ENCODE measurements at places on chromosomes 3 and 15.

- DNase-seq: no peak
Observed at GRCh38 chr15:98946301-98947255, 61.0 kb downstream of the PGPEP1L start.

DNA sequence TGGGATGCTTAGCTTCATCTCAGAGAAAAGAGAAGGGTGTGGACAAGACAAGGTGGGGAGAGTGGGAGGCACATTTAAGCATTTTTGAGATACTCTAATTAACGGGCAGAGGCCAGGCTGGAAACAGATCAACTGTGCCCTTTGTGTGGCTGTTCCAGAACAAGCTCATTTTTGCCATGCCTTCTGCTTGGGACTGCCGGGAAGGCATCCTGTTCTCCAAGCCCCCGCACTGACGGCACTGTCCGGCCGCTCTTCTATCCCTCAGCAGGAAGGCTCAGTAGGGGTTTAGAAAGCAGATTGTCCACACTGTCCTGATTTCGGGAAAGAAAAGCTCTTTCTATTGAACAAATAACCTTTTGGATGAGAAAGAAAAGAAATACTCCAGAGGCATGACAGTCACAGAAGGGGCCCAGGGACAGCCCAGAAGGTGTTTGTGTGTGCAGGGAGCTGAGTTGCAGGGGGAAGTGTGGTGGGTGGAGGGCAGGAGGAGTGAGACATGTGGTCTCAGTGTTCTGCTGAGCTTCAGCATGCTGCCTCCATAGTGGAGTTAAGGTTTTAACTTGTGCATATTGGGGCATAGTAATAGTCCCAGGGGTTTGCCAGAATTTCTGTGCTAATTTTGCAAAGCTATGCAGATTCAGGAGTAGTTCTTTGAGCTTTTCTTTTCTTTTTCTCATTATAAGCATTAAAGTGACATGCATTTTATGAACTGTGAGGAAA is 27.3 kb downstream of the SV2B start:
- no peak for DNase-seq

DNA sequence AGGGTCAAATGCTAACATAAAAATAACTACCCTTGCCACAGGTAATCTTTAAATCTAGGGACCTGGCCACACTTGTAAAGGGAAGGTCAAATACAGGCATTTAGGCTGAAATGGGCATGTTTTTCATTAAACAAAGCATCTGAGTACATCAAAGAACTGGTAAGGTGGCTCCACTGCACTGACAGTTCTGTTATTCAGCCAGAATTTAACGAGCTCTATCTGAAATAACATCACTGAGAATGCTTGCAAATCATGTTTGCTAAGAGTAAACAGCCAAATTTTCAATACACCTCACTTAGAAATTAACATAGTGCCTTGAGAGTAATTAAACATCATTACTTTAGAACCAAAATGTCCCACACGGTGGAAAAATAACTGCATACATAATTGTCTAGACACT is 118.9 kb downstream of the MTHFS start:
- DNase-seq: no peak

DNA sequence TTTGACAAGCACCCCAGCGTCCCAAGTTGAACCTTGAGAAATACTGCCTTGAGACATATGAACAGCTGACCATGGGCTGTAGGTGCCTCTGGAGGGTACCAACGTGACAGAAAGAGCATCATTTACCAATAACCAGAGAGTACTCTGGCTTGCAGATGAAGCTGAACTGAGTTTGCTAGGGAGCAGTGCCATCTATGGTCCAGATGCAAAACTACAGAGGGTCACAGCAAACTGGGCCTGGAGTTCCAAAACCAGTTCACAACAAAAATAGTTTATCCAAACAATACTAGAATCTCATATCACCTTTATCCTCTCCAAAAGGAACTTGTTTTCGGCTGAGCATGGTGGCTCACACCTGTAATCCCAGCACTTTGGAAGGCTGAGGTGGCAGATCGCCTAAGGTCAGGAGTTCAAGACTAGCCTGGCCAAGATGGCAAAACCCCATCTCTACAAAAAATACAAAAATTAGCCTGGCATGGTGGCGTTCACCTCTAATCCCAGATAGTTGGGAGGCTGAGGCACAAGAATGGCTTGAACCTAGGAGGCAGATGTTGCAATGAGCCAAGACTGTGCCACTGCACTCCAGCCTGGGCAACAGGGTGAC is 69.3 kb downstream of the CHAC1 start:
- no peak for DNase-seq

- peak; percentile 59 for DNase-seq
Observed at GRCh38 chr3:184466413-184466960, 86.6 kb downstream of the CHRD start.

DNA sequence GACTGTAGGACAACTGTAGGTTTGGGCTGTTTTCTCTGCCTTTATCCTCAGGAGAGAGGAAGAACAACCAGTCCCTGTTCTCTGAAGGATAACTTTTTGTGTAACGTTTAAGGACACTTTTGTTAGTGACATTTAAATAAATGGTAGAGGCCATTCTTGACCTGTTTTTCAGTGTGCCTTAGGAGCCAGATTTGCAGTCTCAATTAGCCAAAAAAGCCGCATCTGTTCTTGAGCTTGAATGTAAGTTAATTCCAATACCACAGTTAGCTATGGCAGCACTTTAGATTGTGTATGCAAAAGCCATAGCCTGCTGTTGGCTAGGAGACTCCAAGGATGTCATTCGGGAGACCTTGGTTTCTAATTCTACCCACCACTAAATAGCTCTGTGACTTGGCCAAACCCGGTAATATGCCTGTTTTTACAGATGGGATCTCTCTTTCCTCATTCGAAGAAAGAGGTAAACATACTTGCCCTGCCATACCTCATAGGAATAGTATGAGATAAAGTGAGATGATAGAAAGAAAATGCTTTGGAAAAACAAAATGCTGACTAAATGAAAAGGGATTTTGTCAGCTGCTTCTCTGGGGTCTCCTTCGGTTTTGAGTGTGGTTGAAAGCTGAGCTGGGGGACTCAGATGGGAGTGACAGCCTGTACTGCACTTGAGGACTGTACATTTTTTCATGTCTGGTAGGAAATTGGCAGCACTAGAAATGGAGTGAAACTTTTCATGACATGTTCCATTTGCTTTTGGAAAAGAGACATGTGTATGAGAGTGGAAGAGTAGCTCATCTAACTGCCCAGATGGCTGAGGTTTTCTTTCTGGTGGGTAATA is 57.3 kb upstream of the ROPN1 start:
- DNase-seq: no peak

- DNase-seq: no peak
Observed at GRCh38 chr3:195753581-195753980, 32.8 kb downstream of the MUC20 start.

- DNase-seq: no peak
Observed at GRCh38 chr3:68855620-68856019, 76.7 kb downstream of the TAFA4 start.

GRCh38 chr3:17466028-17466427 is 276.4 kb downstream of the TBC1D5 start:
- DNase-seq: no peak

GRCh38 chr3:32951410-32951811 is at the start of gene CCR4:
Gene CCR4, plus strand, starts transcription at chr3:32951644. Its CDS starts 1,779 bp downstream, at chr3:32953423.
- DNase-seq: no peak

GRCh38 chr3:128727059-128727458 is 1.1 kb downstream of the RAB7A start:
- DNase-seq: no peak

GRCh38 chr3:58021962-58022361 is 13.7 kb downstream of the FLNB start:
- no peak for DNase-seq

DNA sequence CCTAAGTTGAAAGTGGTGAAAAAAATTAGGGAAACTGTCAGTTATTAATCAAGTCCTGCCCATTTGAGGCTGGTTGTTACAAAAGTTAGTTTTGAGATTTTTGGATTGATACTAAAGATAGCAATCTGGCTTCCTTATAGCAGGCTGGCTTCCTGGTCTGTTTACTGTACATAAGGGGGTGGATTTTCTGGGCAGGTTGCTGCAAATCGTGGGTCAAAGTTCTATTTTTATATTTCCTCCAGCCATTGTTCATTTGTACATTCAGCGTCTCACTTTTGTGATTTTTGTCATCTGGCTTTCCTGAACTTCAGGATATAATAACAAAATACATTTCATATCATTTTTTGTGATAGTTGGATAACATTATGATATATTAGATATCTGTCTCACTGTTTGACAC is 49.5 kb downstream of the CLDN1 start:
- no peak for DNase-seq

DNA sequence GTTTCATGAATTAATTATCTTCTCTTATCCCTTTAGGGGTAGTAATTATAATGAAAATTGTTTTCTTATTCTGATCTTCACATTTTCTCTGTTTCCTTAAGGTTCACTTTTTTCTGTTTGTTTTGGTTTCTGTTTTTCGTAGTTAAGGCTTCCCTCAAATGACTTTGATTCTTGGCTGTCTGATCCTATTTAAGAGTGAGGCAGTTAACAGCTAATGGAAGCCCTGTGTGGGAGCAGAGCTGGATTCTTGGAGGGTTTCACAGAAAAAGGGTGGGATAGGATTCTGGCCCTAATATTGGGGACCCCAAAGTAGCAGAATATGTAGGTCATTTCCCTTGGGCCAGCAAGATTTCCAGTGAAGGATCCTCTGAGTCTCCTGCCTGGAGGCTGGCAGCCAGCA is 6.8 kb upstream of the AMOTL2 start:
- no peak for DNase-seq

- DNase-seq: no peak
Observed at GRCh38 chr3:34213478-34213877, 415.0 kb downstream of the PDCD6IP start.

- DNase-seq: no peak
Observed at GRCh38 chr15:58182460-58183163, 44.4 kb downstream of the AQP9 start.

DNA sequence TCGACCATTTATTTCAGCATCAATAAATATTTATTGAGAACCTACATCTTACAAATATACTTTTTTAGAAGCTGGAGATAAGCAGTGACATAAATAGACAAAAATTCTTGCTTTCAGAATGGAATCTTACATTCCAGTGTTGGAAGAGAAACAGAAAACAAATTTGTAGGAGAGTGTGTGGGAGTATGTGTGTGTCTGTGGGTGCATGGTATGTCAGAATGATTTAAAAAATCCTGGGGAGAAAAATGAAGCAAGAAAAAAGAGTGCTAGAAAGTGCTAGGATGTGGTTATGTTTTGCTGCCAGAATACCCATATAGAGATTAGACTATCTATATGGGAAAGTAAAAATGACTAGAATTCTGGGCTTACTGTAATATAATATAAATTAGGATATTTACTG is 561.7 kb upstream of the SGO1 start:
- no peak for DNase-seq

- DNase-seq: no peak
Observed at GRCh38 chr3:169240786-169241486, 422.6 kb downstream of the MECOM start.

DNA sequence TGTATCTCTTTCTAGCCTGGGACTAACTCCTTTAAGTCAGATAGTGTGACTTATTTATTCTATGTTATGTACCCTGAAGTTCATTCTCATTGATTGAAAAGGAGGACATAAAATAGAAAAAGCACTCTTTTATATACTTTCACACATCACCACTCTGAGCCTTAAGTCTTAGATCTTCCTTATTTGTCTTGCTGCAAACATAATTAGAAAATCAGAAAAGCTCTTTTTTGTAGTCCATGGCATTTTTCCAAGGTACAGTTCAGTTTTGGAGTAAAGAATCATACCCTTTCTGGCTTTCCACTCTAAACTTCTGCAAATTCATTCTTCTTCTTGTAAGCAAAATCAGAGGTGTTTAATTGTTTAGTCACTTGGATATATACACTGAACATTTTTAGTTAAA is 75.5 kb downstream of the AKAP13 start:
- DNase-seq: no peak

GRCh38 chr3:170171563-170171962 is 10.0 kb downstream of the PHC3 start:
- DNase-seq: no peak

DNA sequence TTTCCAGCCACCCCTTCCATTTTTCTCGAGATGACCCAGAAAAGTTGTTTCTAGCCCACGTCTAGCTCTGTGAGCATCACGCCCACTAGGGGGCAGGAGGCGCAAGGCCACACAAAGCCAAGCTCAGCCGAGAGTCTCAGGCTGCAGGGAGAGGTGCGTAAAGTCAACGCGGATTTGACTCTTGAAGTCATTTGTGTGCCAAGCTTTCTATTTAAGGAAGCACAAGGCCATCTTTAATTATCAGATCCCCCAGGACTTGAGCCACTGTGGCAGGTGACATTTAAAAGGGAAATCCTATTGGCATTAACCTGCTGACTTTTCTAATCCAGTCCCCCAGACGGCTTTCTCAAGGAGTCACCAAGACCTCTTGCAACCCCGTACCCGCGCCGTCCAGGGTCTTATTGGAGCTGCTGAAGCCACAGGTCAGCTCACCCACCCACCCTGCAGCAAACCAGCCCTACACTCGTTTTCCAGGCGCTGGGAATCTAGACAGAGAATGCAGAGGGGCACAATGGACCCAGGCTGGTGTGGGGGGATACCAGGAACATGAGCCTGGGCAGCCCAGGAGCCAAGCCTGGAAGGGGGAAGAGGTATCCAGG is 62.1 kb downstream of the CAPN7 start:
- peak; percentile 91 for DNase-seq

DNA sequence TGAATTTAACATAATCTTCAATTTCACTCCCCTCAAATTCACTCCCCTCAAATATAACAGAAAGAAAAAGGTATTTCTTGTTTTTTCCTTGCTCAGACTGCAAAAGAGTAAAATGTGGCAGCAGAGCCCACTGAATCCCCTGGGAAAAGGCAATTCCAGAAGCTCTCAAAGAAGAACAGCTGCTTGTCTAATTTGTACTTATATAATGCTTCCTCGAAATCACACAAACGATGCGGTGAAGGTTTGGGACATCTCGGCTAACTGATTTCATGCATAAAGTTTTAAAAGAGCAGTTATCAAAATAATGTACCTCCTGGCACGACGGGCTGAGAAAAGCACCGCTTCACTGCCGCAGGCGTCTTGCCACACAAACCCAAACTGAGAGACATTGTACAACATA is 10.7 kb downstream of the BDH1 start:
- no peak for DNase-seq

DNA sequence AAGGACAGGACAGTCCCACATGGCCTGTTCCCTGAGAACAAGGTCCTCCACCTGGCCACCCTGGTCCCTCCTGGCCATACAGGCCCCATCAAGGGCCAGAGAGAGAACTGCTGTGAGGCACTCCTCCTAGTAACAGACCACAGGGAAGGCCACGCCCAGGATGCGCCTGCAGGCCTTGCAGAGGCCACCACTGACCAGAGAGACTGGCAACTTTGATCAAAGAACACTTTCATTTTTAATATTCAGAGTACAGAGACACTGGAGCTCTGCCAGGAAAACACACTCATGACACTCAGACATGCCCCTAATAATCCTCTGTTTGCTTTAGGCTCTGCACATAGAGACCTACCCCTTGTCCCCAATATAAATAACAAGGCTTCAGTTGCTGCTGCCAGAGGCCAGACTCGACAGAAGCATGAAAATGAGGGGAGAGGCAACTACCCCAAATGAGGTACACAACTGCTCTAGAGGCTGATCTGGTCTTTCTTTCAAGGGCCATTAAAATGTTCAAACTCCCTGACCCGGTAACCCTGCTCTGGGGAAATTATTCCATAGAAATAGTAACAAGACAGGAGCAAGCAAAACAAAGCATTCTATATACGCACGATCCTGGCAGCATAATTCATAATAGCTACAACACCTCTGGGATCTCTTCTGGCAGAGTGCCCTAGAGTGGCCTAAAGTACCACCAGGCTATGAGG is 44.8 kb downstream of the CCDC12 start:
- no peak for DNase-seq
